ENCODE measurements at places on chromosomes 4 and X.

GRCh38 chrX:47539860-47540259 lies 21.1 kb upstream of the ARAF start:
- no peak for DNase-seq

GRCh38 chr4:76029300-76029699 lies 6.0 kb upstream of the CXCL10 start:
- DNase-seq: no peak

- no peak for DNase-seq
Observed at GRCh38 chr4:22762548-22762947, 69.8 kb downstream of the GBA3 start.

DNA sequence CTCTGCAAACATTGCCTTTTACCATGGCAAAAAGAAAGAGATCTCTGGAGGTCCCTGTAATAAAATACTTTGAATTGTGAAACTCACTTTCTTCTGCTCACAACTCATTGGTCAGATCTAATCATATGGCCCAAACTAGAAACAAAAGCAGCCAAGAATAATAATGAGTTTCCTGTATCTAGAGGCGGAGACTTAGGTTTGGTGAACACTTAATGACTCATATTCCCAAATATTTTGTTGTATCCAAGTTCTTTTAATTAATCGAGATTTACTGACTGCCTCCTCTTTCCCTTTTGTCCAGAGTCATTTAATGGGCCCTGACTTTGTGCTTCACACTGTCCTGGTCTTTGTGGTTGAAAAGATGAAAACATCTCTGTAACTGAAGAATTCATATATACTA lies 190.6 kb downstream of the CCSER1 start:
- DNase-seq: no peak

- DNase-seq: peak; percentile 4
Observed at GRCh38 chrX:49071877-49072711, 1.7 kb downstream of the PRAF2 start.

DNA sequence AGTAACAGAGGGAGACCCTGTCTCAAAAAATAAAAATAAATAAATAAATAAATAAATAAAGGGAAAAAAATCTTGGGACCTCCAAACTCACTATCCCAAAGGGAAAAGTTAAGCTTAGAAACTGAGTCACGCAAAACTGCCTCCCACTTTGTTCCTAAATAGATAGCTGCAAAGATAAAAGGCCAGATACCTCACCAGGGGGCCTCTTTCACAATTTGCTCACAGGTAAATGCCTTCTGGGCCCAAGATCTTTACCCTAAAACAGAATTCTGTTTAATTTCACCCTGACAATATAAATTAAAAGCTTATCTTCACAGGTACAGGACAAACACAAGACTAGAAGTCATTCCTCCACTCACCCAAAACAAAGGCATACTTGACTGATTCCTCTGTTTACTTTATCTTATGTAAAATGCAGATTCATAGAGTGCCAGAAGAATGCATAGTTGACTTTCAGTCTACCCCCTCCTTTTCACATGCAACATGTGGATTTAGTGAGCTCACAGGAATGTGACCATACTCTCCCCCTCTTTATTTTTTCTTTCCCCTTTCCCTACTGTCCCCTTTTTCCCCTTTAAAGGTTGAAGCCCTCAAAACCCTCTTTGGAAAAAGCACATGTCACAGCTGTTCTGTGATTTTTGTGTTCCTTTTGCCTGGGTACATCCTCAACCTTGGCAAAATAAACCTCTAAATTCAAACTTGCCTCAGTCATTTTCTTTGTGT lies 23.4 kb downstream of the ELF2 start:
- no peak for DNase-seq

GRCh38 chr4:108324450-108324849 lies 155.7 kb upstream of the LEF1 start:
- no peak for DNase-seq

GRCh38 chrX:120672841-120673530 lies 43.1 kb upstream of the C1GALT1C1 start:
- DNase-seq: no peak

GRCh38 chr4:114093221-114093715 lies 113.8 kb upstream of the ARSJ start:
- no peak for DNase-seq

All from GM20000 (cell line).